Stimulated activated CD8-positive, alpha-beta memory T cell treated with anti-CD3 and anti-CD28 coated beads, Interleukin-7, amount 100 ng/mL, for 1 hour (primary cell): ENCODE measurements at places on chromosomes 13 and 19.

GRCh38 chr19:55690769-55691545, 15.9 kb downstream of the EPN1 start:
- DNase-seq = no peak

DNA sequence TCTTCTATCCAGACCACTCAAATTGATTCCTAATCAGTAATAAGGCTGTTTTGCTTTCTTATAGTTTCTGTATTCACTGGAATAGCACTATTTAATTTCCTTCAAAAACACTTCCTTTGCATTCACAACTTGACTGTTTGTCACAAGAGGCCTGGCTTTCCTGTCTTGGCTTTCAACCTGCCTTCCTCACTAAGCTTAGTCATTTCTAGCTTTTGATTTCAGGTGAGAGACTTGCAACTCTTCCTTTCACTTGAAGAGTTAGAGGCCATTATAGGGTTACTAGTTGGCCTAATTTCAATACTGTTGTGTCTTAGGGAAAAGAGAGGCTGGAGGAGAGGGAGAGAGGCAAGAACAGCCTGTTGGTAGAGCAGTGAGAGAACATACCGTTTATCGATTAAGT, 47.0 kb downstream of the SACS start:
- no peak for DNase-seq

DNA sequence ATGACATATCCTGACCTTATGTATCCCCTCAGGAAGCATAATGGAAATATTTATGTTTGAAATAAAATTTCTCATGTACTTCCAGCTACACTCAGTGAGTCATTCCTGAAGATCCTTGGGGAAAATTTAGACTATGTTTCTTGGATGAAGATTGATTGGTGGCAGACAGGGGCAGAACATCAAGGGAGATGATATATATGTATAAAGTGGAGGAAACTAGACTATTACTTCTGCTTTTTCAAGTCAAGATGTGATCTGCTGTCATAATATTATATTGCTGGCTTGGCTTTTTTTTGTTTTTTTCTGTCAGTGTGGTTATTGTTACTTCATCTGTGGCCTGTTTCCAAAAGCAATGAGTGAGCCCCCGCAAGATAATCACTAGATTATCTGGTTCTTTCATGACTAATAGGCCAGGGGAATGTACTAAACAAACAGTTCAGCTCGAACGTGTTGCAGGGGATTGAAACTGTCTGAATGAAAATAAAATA, 87.2 kb upstream of the TNFSF11 start:
- DNase-seq = no peak

DNA sequence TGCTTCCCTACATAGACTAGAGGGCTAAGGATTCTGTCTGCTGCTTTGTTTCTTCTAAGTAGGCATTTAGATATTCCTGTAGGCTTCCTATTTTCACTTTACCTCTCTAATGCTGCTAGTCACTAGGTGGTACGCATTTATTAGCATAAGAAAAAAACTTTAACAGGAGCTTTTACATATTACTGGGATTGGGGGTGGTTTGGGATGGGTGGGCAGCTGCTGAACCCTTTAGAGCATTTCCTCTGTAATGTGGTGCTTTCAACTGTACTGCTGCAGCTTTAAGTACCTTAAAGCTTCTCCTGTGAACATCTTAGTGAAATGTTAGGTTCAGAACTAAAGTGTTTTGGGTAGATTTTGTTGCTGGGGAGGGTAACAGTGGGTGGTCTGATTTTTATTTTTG, 92.6 kb downstream of the ZNF486 start:
- DNase-seq = no peak

GRCh38 chr13:101875717-101876393, 423.4 kb downstream of the ITGBL1 start:
- DNase-seq = no peak

GRCh38 chr13:63643543-63643942, 2227.9 kb upstream of the PCDH20 start:
- no peak for DNase-seq

GRCh38 chr13:93364166-93364565, 137.6 kb downstream of the GPC6 start:
- no peak for DNase-seq

DNA sequence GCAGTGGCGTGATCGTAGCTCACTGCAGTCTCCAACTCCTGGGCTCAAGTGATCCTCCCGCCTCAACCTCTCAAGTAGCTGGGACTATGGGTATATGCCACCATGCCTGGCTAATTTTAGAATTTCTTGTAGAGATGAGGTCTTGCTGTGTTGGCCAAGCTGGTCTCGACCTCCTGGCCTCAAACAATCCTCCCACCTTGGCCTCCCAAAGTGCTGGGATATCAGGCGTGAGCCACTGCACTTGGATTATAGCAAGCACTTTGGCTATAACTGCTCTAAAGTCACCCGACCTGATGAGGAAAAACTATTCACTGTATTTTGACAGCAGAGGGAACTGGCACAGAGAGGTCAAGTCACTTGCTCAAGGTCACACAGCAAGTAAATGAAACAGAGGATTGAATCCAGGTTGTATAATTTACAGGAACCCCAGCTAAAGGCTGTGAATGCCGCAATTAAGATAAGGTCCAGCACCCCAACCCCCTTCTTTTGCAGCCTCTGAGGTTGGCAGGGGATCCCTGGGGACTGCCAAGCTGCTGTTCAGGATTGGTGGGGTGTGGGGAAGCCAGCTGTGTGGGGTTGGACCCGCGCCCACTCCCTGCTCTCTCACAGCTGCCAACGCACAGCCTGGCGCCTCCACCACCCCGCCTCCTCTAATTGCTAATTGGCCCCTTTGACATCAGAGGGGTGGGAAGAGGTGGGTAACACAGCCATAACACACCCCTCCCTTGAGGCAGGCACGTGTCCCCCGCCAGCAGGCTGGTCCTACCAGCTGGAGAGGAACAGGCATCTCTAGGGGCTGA, 6.0 kb downstream of the TMIGD2 start:
- no peak for DNase-seq

DNA sequence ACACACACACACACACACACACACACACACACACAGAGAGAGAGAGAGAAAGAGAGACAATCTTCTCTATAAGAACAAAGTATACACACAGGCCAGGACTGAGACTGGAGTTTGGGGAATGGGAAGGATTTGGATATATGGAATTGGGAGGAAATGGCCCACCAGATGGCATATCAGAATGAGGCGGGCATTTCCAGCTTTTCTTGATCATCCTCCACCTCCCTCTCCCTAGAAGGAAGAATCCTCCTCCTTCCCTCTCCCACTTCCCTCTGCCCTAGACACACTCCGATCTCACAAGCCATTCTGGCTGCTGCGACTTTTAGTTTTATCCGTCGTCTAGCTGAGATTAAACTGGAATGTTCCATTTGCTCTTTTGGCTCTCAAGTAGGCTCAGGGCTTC, 10.0 kb upstream of the CEBPG start:
- DNase-seq = no peak

DNA sequence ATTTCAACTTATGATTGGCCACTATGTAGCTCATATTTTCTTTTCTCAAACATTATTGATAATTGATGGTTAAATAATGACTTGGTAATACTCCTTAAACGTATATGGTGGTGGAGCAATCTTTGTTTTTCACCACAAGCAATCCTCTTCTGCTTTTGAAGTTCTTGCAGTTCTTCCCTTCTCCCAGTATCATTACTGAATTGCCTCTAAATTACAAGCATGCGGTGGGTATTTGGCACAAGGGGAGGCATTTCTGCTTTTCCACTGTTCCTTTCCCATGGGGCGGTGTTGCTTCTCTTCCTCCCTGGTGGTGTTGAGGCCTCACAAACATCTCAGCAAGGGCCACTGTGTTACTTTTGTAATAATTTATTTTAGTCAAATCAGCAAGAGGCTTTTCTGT, 234.4 kb upstream of the RXFP2 start:
- DNase-seq = no peak

DNA sequence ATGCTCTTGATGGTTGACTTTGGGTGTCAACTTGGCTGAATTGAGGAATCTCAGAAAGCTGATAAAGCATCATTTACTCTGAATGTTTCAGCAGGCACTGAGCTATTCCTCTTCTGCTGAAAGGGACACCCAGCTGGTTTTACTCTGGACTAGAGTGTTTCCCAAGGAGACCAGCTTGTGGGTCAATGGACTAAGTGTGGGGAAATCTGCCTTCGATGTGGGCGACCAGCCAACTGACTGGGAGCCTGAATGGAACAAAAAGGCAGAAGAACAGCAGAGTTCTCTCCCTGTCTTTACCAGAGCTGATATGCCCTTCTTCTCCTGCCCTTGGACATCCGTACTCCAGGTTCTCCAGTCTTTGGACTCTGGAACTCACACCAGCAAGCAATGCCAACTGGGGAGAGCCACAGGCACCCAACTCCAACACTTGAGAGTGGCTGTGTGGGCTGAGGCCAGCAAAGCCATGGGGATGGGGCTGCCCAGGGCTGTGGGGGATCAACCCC, 32.2 kb downstream of the MRPL57 start:
- DNase-seq = no peak

- DNase-seq = no peak
Measured at GRCh38 chr13:29937841-29938240, 87.4 kb upstream of the UBL3 start.

GRCh38 chr13:27374650-27375049, 49.8 kb upstream of the GTF3A start:
- peak; percentile 11 for DNase-seq

DNA sequence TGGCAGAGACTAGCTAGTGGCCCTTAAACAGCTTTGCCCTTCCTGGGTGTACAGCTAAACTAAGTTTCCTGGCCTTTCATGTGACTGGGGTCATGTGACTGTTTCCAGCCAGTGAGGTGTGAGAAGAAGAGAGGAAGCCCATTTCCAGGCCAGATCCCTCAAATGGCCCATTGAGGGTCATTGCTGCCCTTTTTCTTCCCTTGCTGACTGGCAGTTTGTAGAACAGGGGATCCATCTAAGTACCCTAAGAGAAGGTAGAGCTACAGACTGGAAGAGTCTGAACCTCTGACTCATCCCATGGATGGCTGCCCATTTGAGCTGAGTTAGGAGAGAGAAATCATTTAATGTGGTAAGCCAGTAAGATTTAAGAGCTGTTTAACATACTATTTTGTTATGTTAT, 2.8 kb downstream of the SWSAP1 start:
- no peak for DNase-seq

GRCh38 chr13:60788156-60788829, 391.3 kb downstream of the TDRD3 start:
- no peak for DNase-seq

DNA sequence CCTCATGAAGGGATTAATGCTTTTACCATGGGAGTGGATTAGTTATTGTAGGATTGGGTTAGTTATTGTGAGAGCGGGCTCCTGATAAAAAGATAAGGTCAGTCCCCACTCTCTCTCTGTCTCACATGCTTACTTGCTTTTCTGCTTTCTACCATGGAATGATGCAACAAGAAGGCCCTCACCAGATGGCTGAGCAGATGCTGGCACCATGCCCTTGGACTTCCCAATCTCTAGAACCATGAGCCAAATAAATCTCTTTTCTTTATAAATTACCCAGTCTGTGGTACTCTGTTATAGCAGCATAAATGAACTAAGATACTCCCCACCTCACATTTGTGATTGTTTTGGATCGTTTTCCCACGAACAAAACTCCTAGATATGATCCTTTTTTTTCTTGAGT, 353.8 kb downstream of the DNAJC15 start:
- DNase-seq = no peak

- no peak for DNase-seq
Measured at GRCh38 chr13:37412241-37412921, 186.2 kb downstream of the POSTN start.

DNA sequence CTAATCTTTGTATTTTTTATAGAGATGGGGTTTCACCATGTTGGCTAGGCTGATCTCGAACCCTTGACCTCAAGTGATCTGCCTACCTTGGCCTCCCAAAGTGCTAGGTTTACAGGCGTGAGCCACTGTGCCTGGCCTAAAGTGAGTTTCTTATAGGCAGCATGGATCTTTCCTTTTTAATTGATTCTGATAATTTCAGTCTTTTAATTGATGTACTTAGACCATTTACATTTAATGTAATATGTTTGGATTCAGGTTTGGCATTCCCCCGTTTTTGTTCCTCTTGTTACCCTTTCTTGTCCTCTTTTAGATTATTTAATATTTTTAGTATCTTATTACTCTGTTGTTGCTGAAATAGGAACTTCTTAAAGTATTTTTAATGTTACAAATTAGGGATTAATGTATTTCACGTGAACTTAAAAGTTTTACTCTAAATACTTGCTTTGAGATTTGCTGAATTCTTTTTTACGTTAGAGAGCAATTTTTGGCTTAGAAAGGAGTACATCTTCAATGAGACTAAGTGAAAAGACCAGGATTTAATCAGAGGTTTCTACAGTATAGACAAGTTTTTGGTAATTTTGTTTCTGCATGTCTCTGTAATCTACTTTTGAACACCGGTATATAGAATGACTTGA, 50.3 kb downstream of the URI1 start:
- DNase-seq = no peak

DNA sequence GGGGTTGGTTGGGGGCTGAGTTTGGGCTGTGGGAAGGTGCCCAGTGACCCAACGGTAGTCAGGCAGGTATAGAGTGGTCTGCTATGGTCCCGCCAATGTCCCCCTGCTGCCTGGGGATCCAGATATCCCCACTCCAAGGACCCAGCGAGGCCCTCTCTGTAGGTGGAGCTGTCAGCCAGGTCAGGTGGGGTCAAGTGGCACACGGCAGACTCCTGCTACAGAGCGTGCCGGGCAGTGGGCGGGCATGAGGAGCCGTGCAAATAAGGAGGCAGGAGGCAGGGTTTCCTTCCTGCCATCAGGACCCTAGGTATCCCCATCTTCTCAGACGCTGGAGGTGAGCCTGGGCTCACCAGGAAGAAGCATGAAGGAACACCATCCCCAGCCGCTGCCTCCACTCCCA, 14.9 kb downstream of the EVI5L start:
- DNase-seq = no peak

DNA sequence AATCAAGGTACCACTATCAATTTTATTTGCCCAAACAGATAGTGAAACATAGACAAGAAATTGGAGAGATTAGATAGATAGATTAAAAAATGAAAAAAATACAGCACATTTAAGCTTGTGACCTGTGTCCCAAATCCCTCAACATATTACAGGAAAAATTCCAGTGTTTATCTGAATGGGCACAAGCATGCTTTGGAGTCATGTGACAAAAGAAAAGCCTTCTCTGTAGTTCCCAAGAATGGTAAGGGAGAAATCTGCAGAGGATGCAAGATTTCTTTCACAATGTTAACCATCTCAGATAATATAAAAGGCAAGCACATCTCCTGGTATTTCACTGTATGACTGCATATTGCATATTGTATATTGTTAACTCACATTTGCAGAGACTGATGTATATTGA, 168.0 kb downstream of the PCDH9 start:
- no peak for DNase-seq

- DNase-seq = no peak
Measured at GRCh38 chr13:102817907-102818306, 19.0 kb downstream of the BIVM start.

- no peak for DNase-seq
Measured at GRCh38 chr19:29884466-29884865, 57.6 kb upstream of the URI1 start.

GRCh38 chr13:99178636-99179035, 22.0 kb upstream of the UBAC2 start:
- no peak for DNase-seq

- no peak for DNase-seq
Measured at GRCh38 chr13:93388701-93389100, 162.1 kb downstream of the GPC6 start.
